ENCODE measurements at places on chromosomes 6 and 20.
A peak's percentile ranks its signal among the peaks of the same experiment; 100 is the strongest.

GRCh38 chr6:26205161-26205624, 118.0 kb downstream of the HFE start:
- ATAC-seq = peak; percentile 69

DNA sequence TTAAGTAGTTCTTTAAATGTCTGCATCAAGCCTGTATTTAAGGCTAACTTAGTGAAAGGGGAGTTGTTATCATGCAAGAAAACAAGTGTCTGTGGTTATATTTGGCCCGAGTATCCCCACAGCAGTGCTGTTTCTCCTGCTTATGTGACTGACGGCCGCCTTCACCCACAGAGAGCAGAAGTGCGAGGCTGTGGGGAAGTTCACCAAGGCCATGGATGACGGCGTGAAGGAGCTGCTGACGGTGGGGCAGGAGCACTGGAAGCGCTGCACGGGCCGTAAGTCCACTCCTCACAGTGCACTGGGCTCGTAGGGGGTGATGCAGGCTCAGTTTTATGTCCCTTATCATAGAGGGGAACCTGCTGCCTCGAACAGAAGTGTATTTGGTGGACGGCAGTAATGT, 53.2 kb upstream of the SYNJ2 start:
- ATAC-seq = no peak

DNA sequence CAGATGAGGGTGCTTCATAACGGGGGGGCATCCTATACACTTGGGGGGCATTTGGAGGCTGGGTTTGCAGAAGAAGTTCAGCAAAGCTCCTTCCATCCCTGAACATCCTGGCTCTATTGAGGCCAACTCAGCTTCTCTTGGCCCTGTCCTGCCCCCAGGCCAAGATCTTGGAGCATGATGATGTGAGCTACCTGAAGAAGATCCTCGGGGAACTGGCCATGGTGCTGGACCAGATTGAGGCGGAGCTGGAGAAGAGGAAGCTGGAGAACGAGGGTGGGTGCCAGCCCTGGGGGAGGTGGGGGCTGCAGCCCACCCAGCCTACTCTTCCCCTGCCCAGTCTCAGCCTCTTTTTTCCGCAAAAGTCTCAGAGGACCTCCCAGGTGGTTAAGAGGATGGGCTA, 17.2 kb downstream of the GDAP1L1 start:
- no peak for ATAC-seq

DNA sequence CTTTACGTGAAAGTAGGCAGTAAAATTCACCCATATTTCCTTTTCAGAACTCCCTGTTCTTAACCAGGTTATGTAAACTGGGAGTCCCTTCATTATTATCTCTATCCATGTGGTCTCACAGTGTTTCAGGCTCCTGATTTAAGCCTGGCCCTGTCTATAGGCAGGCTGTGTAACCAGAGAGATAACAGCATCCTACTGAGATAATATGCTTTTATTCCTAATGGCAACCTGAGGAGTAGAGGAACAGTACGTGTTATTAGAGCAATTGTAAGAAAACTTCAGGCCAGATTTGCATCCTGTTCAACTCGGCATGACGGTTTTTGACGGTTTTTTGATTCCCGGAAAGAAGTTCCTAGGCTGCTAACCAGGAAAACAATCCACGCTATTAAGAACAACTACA, 16.9 kb downstream of the FUT9 start:
- ATAC-seq = no peak

DNA sequence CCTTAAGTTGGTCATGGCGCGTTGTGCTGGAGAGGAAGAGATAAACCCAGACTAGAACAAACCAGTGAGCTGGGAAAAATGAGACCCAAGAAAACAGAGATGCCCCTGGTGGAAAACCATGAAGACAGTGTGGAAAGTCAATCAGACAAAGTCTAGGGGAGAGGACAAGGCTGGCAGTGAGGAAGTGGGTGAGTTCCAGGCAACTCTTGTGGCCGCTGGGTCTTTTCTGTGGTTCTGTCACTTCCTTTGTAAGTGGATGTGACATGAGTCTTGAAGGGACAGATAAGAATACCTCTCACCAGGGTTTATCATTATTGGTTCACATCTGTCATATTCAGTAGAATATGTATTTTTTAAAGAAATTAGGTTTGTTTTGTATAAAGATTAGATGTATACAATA, 738.4 kb downstream of the DHX35 start:
- peak; percentile 21 for ATAC-seq

DNA sequence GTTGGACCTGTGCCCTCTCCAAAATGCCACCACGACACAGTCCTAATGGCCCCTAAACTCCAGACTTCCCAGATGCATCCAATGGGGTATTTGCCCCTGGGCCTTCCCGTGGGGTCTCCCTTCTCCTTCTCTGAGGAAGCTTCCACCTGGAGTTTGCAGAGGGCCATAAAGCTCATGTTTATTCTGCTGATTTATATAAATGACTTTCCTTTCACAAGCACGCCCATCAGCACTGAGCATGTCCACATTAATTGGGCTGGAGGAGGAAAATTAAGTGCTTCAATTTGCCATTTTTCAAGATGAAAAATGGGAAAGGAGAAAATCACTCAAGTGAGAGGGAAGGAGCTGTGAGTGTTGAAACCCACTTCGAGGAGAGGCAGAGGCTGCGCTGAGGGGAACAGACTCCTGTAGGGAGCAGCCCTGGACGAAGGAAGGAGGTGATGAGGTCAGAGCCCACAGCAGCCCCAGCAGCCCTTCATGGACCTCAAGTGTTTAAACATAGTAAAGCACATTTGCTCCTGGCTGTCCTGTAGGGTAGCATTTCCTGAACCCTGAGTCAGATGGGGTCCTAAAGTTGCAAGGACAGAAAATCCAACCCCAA, 434.9 kb upstream of the SULF2 start:
- no peak for ATAC-seq

GRCh38 chr20:62400541-62400940, 6.5 kb downstream of the CABLES2 start:
- ATAC-seq = no peak

- no peak for ATAC-seq
Measured at GRCh38 chr20:57522380-57523140, 2.4 kb downstream of the CTCFL start.

GRCh38 chr6:157258878-157259277, 64.4 kb downstream of the TMEM242 start:
- ATAC-seq = no peak

DNA sequence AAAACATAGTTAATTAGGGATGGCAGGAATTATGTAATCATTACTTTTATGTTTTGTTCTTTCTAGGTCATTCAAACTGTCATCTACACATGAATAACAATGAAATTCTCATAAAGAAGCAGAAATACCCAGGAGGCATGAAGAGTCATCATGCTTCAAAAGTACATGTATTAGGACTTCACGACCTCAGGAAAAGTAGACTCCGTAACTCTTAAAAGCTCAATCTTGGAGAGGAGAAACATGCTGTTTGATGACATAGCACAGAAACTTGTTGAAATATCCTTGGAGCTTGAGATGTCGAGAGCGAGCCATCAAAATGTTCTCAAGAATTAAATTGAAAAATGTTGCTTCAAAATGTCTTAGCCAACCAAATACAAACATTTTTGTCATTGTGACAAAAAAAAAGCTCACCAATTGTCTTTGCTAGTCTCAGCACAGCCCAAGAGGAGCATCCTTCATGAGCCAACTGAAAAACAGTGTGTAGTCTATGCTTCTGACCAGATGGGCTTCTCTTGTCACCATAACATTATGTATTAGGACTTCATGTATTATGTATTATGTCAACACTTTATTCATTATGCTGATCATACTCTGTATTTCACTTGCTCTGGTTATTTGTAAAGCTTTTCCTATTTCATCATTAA, 28.2 kb upstream of the ANKEF1 start:
- ATAC-seq = no peak

DNA sequence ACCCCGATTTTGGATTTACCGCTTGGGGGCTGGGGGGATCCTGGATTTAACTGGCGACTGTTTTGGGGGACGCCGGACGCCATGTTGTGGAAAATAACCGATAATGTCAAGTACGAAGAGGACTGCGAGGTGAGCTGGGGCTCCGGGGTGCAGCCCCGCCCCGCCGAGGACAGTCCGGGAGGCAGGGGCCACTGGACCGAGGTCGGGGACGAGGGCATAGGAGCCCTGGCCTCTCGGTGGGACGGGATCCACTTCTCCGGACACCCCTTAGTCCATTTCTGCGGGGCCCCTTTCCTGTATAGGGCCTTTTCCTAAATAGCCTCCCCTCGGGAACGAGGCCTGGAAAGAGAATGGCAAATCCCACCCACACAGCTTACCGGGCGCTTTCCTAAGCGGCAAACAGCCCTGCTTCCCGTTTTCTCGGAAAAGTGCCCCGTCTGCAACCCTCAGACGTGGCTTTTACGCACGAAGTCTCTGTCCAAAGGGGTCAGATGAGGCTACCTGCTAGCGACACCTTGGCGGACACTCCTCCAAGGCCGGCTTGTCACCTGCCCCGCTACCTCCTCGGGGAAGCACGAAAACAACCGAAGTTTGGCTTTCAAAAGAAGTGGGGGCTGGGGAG, 469 bp downstream of the TFAP2C start:
- ATAC-seq = no peak

All from activated CD4-positive, CD25-positive, alpha-beta regulatory T cell treated with anti-CD3 and anti-CD28 coated beads, Interleukin-2, amount 50 U/mL, for 24 hours (primary cell).